ENCODE measurements at places on chromosomes 12 and 14. TPM values are rescaled to one million over a fixed set of nuclear protein-coding genes. Genes with fewer than 3 reads are reported as not detected.

Gene HOXC5
- 0.81 TPM for total RNA-seq

Gene KLRK1
- total RNA-seq: not detected

Gene KRT75
- total RNA-seq: 0.26 TPM

Gene CNIH1
- 251 TPM for total RNA-seq

Gene NGB
- not detected for total RNA-seq

Gene PTGER2
- 2.0 TPM for total RNA-seq

Gene ARHGEF25
- 6.5 TPM for total RNA-seq

Gene MYO1H
- not detected for total RNA-seq

Gene CBLN3
- 1.5 TPM for total RNA-seq

Gene P2RX7
- total RNA-seq: not detected

Gene EFS
- not detected for total RNA-seq

Gene SAMD15
- total RNA-seq: 2.3 TPM

Gene MGAT4C
- 0.08 TPM for total RNA-seq

Gene TMPRSS12
- not detected for total RNA-seq

Gene DPY19L2
- 1.7 TPM for total RNA-seq

Gene CCDC184
- total RNA-seq: 3.2 TPM

Gene SIRT4
- total RNA-seq: 1.6 TPM

Gene PLCZ1
- total RNA-seq: not detected

Gene PTPN6
- 14.4 TPM for total RNA-seq

Gene ZFHX2
- 1.5 TPM for total RNA-seq

Gene FAM222A
- 6.5 TPM for total RNA-seq

Gene OTOGL
- 0.04 TPM for total RNA-seq

Gene SPIC
- not detected for total RNA-seq

Gene KCNK10
- not detected for total RNA-seq

Gene GABARAPL1
- 44.0 TPM for total RNA-seq

Measured in A549 treated with DMSO at 1 μM for 4 hours (cell line).